ENCODE measurements at places on chromosomes 2 and 18.

DNA sequence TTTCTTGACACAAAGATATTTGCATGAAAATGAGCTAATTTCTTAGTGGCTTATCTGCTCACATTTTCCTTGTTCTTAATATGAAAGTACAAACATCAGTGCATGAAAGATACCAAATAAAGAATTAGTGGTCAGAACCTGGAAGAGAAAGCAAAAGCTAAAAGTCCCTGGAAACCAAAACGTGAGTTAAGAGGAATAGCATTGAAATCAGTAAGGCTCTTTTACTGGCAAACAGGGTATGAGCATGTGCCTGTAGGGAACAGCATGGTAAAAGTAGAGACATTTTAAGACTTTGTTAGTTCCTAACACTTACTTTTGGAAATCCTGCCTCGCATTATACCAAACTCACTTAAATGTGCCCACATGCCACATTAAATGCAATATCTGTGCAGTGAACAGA lies 31.9 kb upstream of the CWC22 start:
- no peak for DNase-seq

DNA sequence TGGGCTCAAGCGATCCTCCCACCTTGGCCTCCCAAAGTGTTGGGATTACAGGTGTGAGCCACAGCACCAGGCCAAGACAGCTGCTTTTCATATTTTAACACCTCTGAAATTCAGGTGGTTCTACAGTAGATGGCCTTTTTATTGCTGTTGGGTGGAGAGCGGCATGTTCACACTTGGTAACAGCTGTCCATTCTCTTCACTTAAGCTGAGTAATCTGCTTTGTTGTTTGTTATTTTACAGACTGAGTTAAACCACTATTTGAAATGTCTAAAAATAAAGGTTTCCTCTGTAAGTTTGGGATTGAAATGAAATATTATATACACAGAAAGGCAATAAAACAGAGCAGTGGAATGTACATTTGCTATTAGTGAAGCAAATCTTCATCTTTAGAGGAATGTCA lies 44.9 kb upstream of the TLK1 start:
- DNase-seq: no peak

GRCh38 chr2:189409647-189410046 lies 31.6 kb upstream of the WDR75 start:
- no peak for DNase-seq

- DNase-seq: no peak
Observed at GRCh38 chr2:86195808-86196387, 636 bp upstream of the IMMT start.

DNA sequence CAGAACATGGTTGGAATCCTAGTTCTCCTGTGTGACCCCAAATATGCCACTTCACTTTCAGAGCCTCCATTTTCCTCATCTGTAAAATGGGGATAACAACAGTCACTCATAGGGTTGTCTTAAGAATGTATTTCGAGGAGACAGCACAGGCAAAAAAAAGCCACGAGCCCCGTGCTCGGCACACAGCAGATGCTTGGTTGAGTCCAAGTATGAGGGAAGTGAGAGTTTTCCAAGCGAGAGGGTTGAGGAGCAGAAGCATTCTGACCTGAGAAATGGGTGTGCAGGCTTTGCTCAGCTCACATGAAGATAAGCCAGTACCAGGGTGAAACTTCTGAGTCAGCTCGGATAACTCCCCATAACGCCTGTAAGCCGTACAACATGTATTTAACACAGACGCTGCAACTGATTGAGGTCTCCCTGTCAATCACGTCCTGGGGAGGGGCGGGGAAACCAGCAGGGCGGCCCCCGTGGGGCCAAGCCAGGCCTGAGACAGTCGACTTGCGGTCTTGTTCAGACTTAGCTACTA lies 23.0 kb upstream of the ODC1 start:
- no peak for DNase-seq

DNA sequence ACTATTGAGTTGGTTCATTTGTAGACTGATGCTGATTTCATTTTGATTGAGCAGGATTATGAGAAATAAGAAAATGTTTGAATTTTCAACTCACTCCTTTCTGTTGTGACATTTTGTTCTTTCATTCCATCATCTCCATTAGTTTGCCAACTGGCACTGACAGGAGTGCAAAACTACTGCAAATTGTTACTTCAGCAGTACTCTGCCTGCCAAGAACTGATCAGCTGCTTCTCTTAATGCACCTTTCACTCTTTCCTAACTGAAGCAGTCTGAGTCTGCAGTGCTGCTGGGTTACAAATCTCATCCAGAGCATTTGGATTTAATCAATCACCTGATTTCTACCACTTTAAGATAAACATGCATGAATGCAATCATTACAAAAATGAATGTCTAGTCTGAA lies 70.9 kb downstream of the TMEFF2 start:
- no peak for DNase-seq

GRCh38 chr2:180203972-180204371 lies 196.9 kb upstream of the CWC22 start:
- DNase-seq: no peak

GRCh38 chr18:59690996-59691395 lies 6.2 kb downstream of the CCBE1 start:
- no peak for DNase-seq

GRCh38 chr2:238974081-238974480 lies 126.2 kb downstream of the TWIST2 start:
- no peak for DNase-seq

DNA sequence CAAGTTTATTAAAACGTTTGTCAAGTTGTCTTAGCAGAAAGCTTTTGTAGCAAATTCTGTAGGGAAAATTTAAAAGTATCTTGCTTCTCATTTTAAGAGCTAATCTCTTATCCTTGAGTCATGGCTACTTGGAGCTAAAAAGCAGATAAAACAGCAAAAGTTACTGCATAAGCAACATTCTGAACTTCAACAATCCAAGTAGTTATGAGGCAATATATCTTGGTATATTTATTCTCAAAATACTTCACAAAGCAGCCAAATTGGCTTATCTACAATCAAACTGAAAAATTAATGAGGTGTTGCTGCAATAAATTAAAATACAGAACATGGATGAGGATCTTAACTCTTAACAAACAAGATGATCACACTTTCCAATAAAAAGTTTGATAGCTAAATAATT lies 306.5 kb downstream of the PIEZO2 start:
- DNase-seq: no peak

- DNase-seq: no peak
Observed at GRCh38 chr2:213320604-213321003, 36.3 kb downstream of the SPAG16 start.

DNA sequence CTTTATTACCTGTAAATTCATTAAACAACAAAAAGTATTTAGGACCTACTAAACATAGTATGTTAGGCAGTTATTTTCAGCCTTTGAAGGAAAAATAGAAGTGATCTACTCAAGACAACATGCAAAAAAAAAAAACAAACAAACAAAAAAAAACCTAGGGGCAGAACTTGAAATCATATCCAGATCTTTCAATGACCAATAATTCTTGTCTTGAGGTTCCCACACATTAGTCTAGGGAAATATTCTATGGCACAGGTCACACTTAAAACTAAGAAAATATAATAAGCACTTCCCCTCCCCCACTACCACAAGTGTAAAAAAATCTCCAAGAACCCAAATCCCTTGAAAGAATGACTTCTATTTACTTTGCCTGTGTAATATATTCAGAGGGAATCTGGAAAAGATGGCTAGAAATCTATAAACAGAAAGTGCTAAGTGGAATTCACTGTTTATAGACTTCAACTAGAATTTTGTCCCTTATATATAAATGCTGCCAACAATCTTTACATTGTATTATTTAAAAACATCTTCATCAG lies 3.5 kb downstream of the PELI1 start:
- DNase-seq: no peak

- DNase-seq: no peak
Observed at GRCh38 chr2:53087874-53088461, 679.6 kb upstream of the CHAC2 start.

- DNase-seq: no peak
Observed at GRCh38 chr2:23753291-23754010, 173.5 kb downstream of the ATAD2B start.

DNA sequence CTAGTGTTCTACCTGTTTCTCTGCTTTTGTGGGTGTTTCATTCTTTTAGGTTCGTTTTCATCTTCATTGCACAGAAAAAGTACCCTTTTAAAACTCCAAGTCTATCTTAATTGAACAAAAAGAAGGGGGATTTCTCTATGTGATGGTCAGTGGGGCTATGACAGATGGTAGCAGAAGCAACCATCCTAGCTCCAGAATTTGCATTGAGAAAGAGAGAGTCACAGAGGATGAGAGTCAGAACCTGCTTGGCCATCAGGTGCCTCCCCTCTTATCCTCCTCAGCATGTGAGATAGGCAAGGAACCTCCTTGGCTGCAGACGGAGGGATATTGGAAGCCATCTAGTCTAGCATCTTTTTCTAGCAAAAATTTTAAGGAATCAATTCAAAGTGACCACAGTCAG lies 398.0 kb upstream of the DCC start:
- no peak for DNase-seq

DNA sequence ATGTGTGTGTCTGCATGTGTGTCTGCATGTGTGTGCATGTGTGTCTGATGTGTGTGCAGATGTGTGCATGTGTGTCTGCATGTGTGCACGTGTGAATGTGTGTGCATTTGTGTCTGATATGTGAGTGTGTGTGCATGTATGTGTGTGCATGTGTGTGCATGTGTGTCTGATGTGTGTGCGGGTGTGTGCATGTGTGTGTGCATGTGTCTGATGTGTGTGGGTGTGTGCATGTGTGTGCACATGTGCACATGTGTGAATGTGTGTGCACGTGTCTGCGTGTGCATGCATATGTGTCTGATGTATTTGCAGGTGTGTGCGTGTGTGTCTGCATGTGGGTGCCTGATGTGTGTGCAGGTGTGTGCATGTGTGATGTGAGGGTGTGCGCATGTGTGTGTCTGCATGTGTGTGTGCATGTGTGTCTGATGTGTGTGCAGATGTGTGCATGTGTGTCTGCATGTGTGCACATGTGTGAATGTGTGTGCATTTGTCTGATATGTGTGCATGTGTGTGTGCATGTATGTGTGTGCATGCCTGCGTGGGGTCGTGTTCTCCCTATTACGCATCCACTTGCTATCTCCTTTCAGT lies 470.1 kb upstream of the HS6ST1 start:
- DNase-seq: no peak

DNA sequence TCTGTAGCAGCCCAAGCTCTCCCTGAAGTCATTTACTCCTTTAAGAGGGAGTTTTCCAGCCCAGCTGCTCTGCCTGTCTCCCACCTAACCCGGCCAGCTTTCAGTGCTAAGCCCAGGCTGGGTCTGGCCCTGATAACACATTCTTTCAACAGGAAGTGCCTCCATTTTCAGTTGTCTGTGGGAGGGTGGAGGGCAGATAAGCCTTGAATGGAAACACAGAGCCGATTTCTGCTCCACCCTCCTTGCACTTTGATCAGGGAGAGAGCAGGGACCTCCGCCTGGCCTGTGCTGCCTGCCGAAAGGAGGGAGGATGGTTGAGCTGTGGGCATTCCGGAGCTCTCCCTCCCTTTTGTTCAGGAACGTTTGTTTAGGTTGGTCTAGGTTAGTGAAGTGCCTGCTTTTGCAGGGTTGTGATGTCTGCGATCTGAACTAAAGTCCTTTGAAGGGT lies 24.8 kb downstream of the GATA6 start:
- no peak for DNase-seq

GRCh38 chr18:72201032-72201431 lies 343.1 kb downstream of the CBLN2 start:
- no peak for DNase-seq

DNA sequence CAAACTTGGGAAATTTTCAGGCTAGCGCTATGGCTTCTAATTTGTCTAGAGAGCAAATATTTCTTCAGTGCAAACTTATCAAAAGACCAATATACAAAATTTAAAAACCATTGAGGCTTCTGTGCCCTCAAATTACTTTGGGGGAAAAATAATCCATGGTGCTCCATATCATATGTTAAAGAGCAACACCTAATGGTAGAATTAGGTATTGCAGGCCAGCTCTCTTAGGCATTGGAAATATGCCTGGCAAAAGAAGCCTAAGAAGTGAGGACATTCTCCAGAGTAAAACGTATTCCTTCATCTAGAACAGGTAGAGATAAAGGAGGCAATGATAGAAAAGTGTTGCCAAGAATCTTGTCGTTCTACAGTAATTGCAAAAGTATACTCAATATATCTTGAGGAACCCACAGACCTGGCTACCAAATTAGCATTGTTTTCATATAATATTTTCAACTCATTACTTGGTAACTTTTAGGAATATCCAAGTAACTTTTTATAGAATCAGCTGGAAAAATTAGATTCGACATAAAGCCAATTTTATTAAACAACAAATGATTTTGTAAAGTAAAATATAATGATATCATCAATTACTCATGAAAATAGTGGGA lies 401.1 kb downstream of the BCL11A start:
- no peak for DNase-seq

GRCh38 chr18:33466822-33467221 lies 26.3 kb upstream of the CCDC178 start:
- no peak for DNase-seq

GRCh38 chr2:64582774-64583340 lies 58.7 kb downstream of the AFTPH start:
- DNase-seq: no peak

- DNase-seq: no peak
Observed at GRCh38 chr2:191757208-191757607, 79.3 kb downstream of the NABP1 start.

DNA sequence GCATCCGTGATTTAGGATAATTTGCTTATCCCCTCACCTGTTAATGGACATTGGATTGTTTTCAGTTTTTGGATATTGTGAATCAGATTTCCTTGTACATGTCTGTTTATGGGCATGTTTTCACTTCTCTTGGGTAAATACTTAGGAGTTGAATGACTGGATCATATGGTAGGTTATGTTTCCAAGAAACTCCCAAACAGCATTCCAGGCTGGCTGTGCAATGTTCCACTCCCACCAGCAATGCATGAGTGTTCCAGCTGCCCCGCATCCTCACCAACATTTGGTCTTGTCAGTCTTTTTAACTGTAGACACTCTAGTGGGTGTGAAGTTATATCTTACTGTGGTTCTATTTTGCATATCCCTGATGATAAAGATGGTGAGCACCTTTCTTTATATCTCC lies 8.9 kb upstream of the LRRFIP1 start:
- no peak for DNase-seq

GRCh38 chr2:27494284-27494943 lies 586 bp downstream of the FNDC4 start:
- DNase-seq: no peak

DNA sequence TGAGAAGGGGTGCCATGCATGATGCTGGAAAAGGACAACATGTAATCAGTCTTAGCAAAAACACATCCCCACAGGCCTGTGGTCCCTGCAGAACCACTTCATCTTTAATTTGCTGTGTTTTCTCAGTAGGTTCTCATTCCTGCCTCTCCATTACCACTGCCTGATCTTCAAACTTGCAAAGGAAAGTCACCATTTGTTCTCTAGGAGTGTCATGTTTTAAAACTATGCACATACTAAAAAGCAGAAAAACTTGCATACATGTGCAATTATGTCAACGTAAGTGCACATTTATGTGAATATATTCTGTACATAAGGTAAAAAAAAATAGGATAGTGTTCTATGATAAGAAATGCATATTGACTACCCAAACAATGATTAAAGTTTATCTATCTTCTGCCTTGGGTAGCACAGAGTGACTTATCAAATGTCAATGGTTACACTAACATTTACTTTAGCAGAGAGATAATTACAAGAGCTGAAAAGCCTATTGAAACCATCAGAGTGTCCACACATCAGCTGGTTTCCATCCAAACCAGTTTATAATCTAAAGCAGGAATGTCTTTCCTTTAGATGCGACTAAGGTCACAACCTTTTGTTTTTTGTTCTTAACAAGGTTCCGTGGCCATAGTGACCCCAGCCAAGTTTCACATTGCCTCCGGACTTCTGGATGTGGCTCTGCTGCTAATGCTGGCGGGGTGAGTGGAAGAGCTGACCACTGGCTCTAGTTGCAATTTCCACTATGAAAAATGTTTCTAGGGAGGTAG lies 58.7 kb upstream of the RMDN2 start:
- no peak for DNase-seq
